ENCODE measurements at places on chromosomes 4 and X. TPM values are rescaled to one million over a fixed set of nuclear protein-coding genes. Genes with fewer than 3 reads are reported as not detected.

GRCh38 chr4:68271851-68272357 lies 26.4 kb upstream of the TMPRSS11B start:
- DNase-seq = peak; percentile 57

KLF3 gene
- total RNA-seq = 6.3 TPM

NCAPG gene
- total RNA-seq = 71.6 TPM

SMIM10 gene
- total RNA-seq = not detected

BANK1 gene
- total RNA-seq = not detected

Measured in HT1080 (cell line).